Posterior vena cava (tissue), 2 donors: ENCODE measurements at places on chromosomes 5 and 9.

GRCh38 chr5:73612799-73613198, 13.2 kb upstream of the ARHGEF28 start:
- DNase-seq = no peak

- DNase-seq = no peak
These were observed 94.2 kb upstream of the MVB12B start for GRCh38 chr9:126232461-126232860.

- DNase-seq = no peak
These were observed 103.9 kb downstream of the TRIO start for GRCh38 chr5:14247054-14247386.

DNA sequence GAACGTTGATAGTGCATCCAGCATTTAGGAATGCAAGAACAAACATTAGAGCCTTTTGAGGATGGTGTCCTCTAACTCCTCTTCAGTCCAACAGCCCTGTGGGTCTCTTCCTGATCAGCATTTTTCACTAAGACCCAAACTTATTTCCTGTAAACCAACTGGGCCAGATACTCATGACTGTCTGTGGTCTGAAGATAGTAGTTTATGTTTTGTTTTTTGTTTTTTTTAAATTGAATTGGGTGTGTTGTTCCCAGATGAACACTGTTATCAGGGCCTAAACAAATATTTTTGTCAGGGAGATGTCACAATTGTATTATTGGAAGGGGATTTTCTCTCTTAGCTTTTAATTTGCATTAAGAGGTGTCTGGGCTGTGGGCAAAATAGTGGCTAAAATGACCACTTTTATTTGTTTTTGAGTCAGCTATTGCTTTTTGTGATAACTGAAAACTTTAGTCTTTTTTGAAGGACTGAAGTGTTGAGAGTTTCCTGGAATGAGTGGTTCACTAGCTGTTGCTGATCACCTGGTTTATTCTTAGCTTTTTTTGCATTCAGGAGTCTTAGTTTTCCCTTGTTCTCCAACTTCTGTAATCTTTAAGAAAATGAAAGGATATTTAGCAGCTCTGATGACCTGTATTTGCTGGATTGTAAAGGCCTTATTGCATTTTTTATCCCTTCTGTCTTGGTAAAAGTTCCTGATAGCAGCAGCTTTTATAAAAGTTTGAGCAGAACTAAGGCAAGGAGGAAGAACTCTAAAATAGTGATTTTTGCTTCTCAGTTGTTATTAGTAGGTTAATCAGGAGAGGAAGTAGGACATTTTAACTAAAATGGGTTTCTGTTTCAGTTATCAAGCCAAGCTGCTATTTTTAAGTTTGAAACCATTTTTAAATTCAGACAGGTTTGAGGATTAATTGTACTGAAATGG, 5.5 kb downstream of the MAN2A1 start:
- DNase-seq = no peak

GRCh38 chr9:126125177-126125576, 201.5 kb upstream of the MVB12B start:
- DNase-seq = peak; percentile 22

DNA sequence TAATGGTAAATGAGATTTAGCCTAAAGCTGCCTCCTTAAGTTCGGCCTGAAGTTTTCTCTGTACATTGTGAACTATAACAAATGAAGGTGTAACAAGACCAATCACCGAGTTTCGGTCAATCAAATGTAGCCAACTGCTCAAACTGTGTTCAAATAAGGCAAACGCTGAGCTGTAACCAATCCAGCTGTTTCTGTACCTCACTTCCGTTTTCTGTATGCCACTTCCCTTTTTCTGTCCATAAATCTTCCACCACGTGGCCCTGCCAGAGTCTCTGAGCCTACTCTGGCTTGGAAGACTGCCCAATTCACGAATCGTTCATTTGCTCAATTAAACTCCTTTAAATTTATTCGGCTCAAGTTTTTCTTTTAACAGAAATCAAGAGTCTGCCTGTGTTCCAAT, 193.5 kb upstream of the KLF9 start:
- DNase-seq = no peak

DNA sequence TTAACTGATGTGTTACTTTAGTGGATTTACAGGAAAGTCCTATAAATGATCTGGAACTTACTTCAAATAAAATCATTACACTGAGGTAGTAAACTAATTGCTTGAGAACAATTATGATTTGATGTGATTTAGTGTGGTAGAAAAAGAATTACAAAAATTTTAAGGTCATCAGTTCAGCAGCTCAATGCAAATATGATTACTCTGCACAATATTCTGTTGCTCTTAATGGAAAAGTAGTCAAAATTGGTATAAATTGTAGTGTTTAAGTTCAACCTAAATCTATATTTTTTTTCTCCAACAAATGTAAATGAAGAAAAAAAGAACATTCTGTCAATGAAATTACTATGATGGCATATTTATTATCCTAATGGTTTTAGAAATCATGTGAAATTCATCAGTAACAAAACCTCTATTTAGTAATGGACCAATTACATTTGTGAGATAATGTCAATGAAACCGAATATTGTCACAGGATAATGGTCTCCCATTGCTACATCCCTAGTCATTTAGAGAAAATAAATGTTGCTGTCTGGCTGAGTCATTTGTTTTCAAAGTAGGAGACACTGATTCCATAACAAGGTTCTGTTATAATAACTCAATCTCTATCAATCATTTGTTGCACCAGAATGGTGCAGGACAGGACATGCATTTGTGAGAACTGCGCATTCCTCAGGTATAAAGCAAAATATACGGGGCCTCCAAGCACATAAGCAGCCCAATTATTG, 177.1 kb downstream of the NFIB start:
- DNase-seq = no peak

DNA sequence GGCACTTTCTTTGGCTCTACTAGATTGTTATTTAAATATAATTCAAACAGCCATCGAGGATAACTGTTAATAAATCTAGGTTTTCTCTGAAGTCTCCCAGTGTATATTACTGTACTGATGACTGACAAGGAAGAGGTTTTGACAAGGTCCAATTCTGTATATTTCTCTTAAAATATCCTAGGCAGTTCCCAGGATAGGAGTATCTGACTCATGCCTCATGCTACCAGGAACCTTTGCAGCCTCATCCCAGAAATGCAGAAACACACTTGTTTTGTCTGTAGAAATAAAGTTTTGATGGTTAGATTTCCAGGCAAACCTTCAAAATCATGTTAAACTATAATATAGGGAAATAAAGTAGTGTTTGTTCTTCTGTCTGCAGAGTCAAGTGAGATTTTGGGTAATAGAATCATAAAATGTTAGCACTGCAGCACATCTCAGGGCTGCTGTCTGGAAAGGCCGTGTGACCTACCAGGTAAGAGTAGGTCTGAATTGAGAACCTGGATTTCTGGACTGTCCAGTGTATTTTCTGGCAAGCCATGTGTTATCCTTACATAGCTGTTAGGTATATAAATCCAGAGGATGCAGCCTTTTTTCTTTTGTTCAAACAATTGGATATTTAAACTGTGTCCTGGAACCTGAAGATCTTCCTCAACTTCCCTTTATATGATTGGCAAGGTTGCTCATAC, 8.3 kb downstream of the UBE2D2 start:
- no peak for DNase-seq

- DNase-seq = no peak
These were observed 194.6 kb upstream of the KIF2A start for GRCh38 chr5:62111428-62111827.

DNA sequence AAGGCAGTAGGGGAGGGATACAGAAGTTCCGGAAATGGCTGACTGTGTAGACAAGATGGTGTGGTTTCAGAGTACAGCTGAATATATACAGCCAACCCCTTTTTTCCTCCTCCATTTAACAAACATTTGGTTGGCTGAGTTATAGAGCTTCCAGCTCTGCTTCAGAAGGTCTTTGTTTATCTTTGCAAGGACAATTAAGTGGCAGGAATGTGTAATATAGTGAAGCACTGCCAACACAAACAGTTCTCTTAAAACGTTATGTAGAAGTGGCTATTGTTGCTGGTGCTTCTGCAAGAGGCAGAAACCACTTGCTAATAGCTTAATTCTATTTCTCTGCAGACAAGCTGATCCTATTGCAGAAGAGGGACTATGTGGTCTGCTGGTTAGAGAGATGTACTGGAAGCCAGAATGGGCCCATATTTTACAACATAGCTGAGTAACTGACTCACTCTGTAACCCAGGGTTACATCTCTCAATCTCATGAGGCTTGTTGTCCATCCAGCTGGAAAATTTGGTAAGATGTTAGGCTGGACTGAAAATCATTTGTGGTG, 62.7 kb upstream of the OSMR start:
- DNase-seq = no peak

- DNase-seq = no peak
These were observed 476.1 kb upstream of the ACO1 start for GRCh38 chr9:31908158-31908890.

DNA sequence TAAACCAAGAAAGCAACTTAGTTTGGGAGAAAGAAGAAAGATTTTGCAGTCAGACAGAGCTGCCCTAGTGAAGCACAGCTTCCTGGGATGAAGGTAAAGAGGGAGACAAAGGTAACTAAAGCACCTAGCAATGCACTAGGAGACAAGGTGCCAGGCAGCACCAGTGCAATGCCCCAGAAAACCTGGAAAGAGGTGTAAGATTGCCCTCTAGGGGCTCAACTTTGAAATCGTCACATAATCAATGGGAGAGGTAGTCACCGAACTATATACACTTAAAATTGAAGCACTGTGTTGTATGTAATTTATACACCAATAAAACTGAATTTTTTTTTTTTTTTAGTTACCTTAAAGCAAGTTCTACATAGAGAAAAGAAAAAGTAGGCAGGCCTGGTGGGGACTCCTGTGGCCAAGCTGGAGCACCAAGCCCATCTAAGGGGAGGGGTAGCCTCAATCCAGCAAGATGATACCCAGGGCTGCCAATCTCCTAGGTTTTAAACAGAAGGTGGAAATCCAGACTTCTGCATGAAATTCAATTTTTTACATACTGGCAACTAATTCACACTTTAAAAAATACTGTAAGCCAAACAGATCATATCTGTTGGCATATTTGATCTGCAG, 48.2 kb downstream of the CDK5RAP2 start:
- no peak for DNase-seq

DNA sequence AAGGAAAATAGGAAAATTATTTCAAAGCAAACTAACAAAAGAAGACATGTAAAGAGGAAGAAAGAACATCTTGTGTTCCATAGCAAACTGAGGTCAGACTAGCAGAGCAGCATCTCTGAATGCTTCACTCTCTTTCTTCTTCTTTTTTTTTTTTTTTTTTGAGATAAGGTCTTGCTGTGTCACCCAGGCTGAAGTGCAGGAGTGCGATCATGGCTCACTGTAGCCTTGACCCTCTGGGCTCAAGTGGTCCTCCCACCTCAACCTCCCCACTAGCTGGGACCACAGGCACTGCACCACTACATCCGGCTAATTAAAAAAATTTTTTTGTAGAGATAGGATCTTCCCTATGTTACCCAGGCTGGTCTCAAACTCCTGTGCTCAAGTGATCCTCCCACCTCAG, 36.6 kb downstream of the MELK start:
- DNase-seq = no peak

DNA sequence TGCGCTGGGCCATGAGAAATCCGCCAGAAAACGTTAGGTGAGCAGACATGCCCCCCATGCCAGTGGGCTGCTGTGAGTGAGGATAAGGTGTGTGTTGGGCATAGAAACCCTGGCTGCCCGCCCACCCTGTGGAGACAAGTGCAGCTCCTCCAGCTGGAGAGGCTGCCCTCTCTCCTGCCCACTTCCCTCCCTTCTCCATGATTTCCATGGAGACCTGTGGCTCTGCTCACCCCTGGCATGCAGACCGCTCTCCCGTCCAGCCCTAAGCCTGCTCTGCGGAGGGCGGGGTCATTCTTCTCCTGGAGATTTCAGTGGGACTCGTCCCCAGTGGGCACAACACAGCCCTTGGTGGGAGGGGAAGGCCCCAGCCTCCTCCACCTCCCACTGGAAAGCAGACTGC, 133.0 kb upstream of the FAM120A start:
- no peak for DNase-seq

- DNase-seq = no peak
These were observed 38.9 kb downstream of the PAM start for GRCh38 chr5:102794047-102794446.

GRCh38 chr5:98455665-98456064, 317.8 kb upstream of the RGMB start:
- no peak for DNase-seq

- peak; percentile 28 for DNase-seq
These were observed 114.0 kb downstream of the ADAMTS2 start for GRCh38 chr5:179231309-179231708.

GRCh38 chr5:73440262-73440661, 8.3 kb downstream of the FOXD1 start:
- no peak for DNase-seq

- no peak for DNase-seq
These were observed 99.3 kb downstream of the SLC24A2 start for GRCh38 chr9:19689328-19690101.

GRCh38 chr9:109812331-109812730, 32.3 kb downstream of the PALM2AKAP2 start:
- no peak for DNase-seq

DNA sequence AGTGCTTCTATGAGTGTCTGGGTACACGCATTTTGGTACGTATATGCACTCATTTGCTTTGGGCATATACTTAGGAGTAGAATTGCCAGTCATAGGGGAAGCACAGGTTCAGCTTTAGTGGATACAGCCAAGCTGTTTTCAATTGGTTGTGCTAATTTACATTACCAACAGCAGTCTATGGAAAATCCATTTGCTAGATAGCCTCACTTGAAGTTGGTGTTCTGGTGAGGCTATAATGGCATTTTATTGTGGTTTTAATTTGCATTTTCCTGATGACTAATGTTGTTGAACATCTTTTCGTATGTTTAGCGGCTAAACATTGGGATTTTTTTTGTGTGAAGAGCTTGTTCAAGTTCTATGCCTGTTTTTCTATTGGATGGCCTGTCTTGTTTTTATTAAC, 76.8 kb upstream of the ANKH start:
- no peak for DNase-seq
